ENCODE measurements at places on chromosomes 16 and 17.

GRCh38 chr16:23987443-23987842 is 151.7 kb downstream of the PRKCB start:
- DNase-seq: no peak

GRCh38 chr17:36463916-36464764 is 22.3 kb upstream of the ZNHIT3 start:
- DNase-seq: peak; percentile 39

DNA sequence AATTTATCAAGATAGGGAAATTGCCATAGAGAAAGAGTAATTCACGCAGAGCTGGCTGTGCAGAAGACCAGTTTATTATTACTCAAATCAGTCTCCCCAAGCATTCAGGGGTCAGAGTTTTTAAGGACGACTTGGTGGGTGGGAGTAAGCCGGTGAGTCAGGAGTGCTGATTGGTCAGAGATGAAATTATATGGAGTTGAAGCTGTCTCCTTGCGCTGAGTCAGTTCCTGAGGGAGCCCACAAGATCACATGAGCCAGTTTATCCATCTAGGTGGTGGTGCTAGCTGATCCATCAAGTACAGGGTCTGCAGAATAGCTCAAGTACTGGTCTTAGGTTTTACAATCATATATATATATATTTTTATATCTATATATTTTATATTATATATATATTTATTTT is 6.0 kb upstream of the AQP8 start:
- DNase-seq: no peak

GRCh38 chr16:82761858-82762257 is 135.1 kb downstream of the CDH13 start:
- DNase-seq: no peak

GRCh38 chr16:85057948-85058347 is 30.4 kb downstream of the KIAA0513 start:
- DNase-seq: no peak

DNA sequence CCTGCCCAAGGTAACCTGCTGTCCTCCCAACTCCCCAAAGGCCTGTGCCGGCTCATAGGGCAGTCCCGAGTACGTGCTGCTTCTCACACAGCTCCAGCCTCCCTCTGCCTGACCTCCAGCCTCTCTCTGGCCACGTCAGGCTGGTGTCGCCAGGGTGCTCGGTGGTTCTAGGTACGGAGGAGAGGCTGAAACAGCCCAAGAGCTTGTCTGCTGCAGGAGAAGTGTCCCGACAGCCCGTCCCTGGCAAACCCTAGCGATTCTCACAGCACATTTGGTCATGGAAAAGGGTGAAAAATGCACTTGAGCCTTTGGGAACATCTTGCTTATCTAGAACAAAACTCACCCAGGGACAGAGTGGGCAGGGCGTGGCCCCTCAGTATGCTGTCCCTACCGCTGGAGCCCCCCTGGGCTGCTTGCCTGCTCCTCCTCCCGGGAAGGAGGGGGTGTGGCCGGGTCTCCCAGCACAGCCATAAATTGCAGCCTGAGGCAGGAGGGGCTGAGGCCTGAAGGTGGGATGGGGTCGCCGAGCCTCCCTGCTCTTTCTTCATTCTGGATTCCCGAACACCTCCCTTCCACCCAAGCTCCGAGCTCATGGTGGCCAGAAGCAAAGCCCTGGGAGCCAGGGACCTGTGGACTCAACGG is 40.4 kb downstream of the TIMM22 start:
- DNase-seq: no peak
